Cardiac septum (tissue), 1 donor: ENCODE measurements at places on chromosomes 2 and 18. TPM values are rescaled to one million over a fixed set of nuclear protein-coding genes. Genes with fewer than 3 reads are reported as not detected.

DNA sequence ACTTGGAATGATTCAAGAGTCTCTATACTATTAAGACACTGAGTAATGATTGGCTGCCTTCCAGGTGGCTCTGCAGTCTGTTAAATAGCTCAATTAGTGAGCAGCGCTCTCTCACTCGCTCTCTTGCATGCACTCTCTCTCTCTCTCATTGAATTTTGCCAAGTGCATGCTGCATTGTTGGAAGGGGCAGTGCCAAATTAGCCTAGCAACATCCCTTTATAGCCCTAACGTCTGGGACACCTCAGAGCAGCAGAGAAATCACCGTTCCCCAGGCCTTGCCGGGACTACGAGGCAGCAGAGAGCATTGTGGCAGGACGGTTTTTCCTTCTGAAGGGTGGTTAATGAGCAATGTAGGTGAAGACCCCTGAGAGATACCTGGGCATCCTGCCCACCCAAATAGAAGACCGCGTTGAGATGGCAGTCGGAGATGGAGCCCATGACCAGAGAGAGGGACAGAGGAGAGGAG is 447.6 kb upstream of the POU3F3 start:
- DNase-seq: no peak

GRCh38 chr2:138187221-138187620 is 222.9 kb downstream of the HNMT start:
- DNase-seq: no peak

- DNase-seq: no peak
Observed at GRCh38 chr2:57448816-57449215, 597.8 kb upstream of the VRK2 start.

DNA sequence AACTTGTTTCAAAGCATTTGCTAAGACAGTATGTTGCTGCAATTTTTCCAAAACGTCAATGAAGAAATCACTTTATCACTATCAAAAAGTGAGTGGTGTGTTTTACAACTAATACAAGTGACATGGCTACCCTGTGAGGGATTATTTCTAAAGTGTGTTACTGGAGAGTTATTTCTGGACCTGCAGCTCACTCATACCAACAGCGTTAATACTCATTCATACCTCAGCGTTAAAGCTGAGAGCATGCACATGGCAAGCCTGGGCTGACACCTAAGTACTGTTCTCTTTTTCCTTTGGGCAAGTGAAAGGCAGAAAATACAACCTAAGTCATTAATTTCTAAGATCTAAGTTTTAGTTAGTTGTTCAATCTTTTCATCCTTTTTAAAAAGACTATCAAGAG is 13.0 kb upstream of the MRPL19 start:
- DNase-seq: no peak

The CDKL4 gene
- total RNA-seq: 0.35 TPM

The C2orf81 gene
- 1.1 TPM for total RNA-seq

DNA sequence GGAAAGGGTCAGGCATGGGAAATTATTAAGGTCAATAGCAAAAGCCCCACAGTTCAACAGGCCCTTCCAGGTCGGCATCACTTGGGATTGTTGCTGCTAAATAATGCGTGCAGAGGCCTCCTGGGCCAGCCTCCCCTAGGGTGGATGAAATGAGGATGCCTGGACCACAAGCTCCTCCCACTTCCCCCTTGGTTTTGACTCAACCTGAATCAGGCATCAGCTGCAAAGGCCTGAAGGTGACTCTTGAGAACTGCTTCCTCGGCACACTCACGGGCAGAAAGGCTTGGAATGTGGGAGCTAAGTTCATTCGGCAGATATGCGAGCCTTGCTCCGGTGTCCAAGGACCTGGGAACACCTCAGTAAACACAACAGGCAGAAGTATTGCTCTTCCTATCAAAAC is 69.3 kb downstream of the MBP start:
- no peak for DNase-seq

- no peak for DNase-seq
Observed at GRCh38 chr2:27615316-27615715, 13.5 kb downstream of the CCDC121 start.

The EMILIN1 gene
- total RNA-seq: 21.0 TPM

DNA sequence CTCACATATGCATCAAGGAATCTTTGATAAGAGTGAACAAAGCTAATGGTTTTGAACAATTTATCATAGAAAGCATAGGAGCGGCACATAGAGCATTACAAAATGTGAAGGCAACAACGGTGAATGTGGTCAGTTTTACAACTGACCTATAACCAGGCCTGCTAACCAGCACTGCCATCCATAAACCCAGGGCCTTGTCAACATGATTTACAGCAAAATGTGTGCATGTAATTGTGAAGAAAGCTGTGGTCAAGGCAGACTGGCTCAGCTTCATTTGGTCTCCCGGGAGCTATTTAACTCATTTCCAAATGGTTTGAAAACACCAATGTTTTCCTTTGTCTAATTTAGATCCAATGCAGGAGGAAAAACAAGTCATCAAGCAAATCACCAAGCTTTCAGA is 119.8 kb downstream of the DHRS9 start:
- no peak for DNase-seq

The ZNF513 gene
- total RNA-seq: 10.6 TPM
